ENCODE measurements at places on chromosomes 2 and 18. TPM values are rescaled to one million over a fixed set of nuclear protein-coding genes. Genes with fewer than 3 reads are reported as not detected.

GRCh38 chr18:6865251-6865650, 135.7 kb downstream of the ARHGAP28 start:
- H3K4me3 ChIP-seq = no peak overlapping the region
- H3K4me1 ChIP-seq = no peaks in the 10 kb centered on the region
- no peaks in the 10 kb centered on the region for H3K36me3 ChIP-seq
- no peak overlapping the region for H3K27ac ChIP-seq

Gene NETO1
- not detected for total RNA-seq

- no peak overlapping the region for H3K4me3 ChIP-seq
- H3K36me3 ChIP-seq = no peaks in the 10 kb centered on the region
- DNase-seq = no peak
- no peak overlapping the region for H3K27ac ChIP-seq
- no peaks in the 10 kb centered on the region for H3K27me3 ChIP-seq
Measured at GRCh38 chr18:8424917-8425725, 184.1 kb upstream of the RAB12 start.

Gene GPD2
- total RNA-seq = 13.7 TPM

Gene UNC50
- total RNA-seq = 38.2 TPM

DNA sequence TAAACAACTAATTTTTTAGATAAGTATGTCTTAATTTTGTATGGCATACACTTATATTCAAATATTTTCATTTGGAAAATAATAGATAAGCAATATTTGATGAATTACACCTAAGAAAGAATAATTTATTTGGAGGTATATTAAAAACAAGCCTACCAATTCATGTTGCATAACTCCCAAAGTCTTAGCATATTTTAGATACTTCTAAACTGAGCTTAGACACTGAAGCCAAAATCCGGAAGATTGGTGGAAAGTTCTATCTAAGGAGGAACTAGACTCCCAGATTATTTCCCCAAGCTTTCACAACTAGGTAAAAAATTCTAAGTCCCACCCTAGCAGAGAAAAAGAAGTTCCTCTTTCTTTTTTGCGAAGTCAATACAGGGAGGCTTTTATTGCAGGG, 221.0 kb upstream of the MMADHC start:
- H3K27me3 ChIP-seq = no peaks in the 10 kb centered on the region
- no peak overlapping the region for H3K27ac ChIP-seq
- no peaks in the 10 kb centered on the region for H3K36me3 ChIP-seq
- H3K4me1 ChIP-seq = peaks cover 9% of the 10 kb centered on the region
- H3K4me3 ChIP-seq = no peak overlapping the region

GRCh38 chr2:119846021-119846420, 86.3 kb downstream of the PTPN4 start:
- H3K27ac ChIP-seq = no peak overlapping the region
- no peak overlapping the region for H3K4me3 ChIP-seq
- DNase-seq = no peak
- H3K27me3 ChIP-seq = no peaks in the 10 kb centered on the region

GRCh38 chr2:15720561-15721307, 129.1 kb downstream of the DDX1 start:
- H3K4me3 ChIP-seq = no peak overlapping the region
- no peaks in the 10 kb centered on the region for H3K36me3 ChIP-seq
- no peak overlapping the region for H3K27ac ChIP-seq
- no peaks in the 10 kb centered on the region for H3K27me3 ChIP-seq
- no peaks in the 10 kb centered on the region for H3K4me1 ChIP-seq

DNA sequence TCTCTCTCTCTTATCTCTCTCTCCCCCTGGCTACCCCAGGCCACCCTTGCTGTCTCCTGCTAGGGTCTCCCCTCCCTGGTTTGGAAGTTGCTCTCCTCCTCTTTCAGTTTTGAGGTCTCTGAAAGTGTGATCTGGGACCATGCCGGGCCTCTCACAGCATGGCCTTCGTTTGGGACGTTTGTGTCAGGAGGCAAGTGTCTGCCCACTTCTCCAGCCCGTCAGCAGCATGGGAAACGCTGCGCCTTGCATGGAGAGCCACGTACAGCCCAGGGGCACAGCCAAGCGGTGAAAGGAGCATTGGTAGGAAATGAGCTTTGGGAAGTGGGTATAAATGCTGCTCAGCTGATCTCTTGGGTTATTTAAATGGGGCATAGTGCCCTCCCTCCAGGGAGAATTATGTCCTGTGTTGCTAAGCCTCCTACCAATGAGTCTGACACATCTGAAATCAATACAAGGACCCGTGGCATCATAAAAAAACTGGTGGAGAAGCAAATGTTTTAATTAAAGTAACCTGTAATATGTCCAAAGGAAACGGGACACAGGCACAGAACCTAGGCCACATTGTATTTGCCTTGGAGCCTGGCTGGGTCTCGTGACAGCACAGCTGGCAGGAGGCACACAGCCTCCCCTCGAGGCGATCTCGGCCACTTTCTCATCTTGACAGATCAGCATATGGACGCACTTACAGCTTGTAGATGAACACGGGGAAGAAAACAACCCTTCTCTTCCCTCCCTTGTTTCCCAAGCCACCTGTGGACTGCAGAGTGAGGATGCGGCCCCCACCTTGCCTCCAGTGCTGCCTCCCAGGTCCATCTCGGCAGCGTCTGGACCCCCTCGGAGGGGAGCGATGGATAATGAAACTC, 72.7 kb downstream of the SH3RF3 start:
- H3K27me3 ChIP-seq = no peaks in the 10 kb centered on the region
- no peaks in the 10 kb centered on the region for H3K36me3 ChIP-seq
- peaks cover 13% of the 10 kb centered on the region for H3K4me1 ChIP-seq
- peak overlapping the region; percentile 75 for H3K27ac ChIP-seq
- H3K4me3 ChIP-seq = peak overlapping the region; percentile 47

Gene ARHGEF4
- total RNA-seq = 2.8 TPM

- DNase-seq = no peak
- H3K27ac ChIP-seq = no peak overlapping the region
- no peaks in the 10 kb centered on the region for H3K27me3 ChIP-seq
- H3K36me3 ChIP-seq = no peaks in the 10 kb centered on the region
- no peak overlapping the region for H3K4me3 ChIP-seq
Measured at GRCh38 chr2:161384864-161385263, 31.2 kb upstream of the TBR1 start.

DNA sequence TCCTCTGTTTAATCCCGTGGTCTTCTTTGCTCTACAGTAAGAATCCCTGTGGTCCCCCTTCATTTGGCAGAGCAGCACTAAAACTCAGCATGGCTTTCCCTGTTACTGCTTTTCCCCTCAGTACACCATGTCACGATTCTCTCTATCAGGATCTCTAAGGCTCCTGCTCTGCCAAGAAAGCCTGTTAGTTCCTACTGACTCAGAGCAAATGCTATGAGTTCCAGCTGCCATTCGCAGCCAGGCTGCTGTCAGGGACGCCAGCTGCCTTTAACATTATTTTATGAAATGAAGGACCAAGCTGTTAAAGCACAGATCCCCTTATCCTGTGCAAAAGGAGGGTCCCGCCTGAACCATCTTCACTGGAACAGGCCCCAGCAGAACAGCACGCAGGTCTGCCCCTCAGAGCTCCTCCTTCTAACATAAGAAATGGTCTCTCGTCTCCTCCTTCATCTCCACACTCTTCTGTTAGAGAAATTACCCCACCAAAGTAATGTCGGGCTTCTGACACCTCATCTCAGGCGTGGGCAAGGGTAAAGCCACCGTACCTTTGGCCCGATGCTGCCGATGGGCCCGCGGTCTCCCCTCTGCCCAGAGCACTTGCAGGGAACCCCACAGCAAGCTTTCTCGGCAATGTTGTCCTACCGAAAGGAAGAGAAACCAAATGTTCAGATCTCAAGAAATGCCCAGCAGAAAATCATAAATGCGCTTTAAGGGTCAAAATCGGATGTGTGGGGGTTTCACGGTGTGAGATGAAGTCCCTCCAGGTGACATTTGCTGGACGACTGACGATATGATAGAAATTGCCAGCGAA, 52.6 kb downstream of the COL6A3 start:
- H3K4me1 ChIP-seq = no peaks in the 10 kb centered on the region
- no peaks in the 10 kb centered on the region for H3K27me3 ChIP-seq
- peaks cover 44% of the 10 kb centered on the region for H3K36me3 ChIP-seq
- no peak overlapping the region for H3K27ac ChIP-seq
- H3K4me3 ChIP-seq = no peak overlapping the region

DNA sequence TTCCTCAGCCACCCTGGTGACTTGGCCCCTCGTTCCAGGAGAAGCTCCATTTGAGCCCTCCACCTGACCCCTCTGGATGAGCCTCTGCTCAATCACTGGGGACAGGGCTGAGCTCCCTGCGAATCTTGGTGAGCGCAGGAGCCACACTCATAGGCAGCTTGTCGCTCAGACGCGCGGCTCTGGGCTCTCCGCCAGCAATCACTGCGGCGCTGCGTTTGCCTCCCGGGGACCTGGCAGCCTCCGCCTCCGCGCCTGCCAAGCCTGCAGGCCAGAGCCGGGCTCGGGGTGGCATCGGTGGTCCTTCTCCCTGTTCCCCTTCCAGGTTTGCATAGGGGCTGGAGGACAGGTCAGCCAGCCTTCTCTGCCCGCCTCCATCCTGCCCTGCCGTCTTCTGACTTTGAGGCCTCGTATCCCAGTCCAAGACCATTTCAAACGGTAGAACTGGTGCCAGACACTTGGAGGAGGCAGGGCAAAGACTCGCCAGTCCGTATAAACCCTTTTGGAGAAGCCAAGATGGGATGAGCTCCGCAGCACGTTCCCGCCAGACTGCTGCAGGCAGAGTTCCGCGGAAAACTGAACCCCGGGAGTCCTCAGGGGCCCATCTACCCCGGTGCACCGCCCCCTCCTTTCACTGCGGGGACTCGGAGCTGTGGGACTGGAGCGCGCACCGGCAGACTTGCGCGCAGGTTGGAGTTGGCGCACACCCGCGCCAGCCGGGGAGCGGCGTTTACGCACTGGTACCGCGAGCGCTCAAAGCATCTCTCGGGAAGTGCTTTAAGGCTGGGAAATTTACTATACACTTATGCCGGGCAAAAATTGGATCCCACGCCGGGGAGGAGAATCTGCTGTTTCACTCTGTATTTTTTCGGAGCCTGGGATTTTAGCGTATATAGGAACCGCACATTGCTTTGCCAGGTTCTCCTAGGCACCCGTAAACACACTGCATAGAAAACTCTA, 1.1 kb upstream of the TACR1 start:
- no peaks in the 10 kb centered on the region for H3K27me3 ChIP-seq
- H3K4me3 ChIP-seq = peak overlapping the region; percentile 66
- DNase-seq = no peak
- H3K4me1 ChIP-seq = peaks cover 23% of the 10 kb centered on the region
- no peaks in the 10 kb centered on the region for H3K36me3 ChIP-seq

Gene KANSL1L
- total RNA-seq = 77.2 TPM

DNA sequence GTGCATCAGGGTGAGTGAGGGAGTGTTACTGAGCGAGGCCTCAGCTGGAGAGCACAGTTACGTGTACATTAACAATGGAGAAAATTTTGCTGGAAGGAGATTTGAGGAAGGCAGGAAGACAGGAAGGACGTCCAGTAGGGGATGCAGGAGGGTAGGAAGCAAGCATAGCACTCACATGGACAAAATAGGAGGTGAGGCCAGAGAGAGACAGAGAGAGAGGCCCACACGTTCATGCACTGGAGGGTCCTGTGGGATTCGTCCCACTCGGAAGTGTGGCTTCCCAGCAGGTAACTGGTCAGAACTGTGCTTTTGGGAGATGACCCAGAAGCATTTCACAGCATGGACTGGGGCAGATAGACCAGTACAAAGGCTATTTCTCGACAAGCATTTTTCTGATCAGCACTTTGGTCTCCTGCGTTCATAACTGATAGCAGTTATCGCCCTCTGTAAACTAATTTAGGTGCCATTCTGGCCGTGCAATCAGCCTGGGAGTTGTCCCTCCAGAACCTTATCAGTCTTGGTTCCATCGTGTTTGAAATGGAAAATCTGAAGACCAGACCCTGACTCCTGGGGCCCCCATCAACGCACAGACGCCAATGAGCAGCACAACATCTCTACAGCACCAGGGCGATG, 5.7 kb downstream of the LCT start:
- H3K36me3 ChIP-seq = no peaks in the 10 kb centered on the region
- H3K27ac ChIP-seq = no peak overlapping the region
- no peak for DNase-seq
- H3K27me3 ChIP-seq = no peaks in the 10 kb centered on the region
- no peaks in the 10 kb centered on the region for H3K4me1 ChIP-seq

DNA sequence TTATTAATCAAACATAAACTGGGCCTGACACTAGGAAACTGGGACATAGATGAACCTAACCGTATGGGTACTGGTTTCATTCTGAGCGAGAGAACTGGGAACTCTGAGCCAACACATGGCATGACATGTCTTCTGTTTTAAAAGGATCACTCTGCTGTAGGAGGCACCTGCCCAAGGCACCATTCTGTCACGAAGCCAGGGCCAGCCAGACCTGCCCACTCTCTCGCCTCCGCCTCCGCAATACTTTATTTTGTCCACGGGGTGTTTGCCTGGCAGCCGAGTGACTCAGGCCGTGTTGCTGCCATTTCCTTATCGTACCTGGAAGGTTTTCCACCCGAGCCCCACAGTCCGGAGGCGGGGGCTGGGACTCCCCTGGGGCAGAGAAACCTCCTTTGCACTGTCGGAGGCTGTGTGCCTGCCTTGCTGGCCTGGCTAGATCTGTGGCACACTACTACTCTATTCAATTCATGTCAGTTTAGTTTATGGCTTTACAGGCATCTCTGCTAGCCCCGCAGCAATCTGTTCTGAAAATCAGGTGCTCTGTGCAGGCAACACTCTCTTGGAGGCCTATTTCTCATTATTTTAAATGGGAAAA, 120.4 kb upstream of the ACKR3 start:
- no peak overlapping the region for H3K27ac ChIP-seq
- H3K27me3 ChIP-seq = no peaks in the 10 kb centered on the region
- no peaks in the 10 kb centered on the region for H3K36me3 ChIP-seq
- no peak for DNase-seq

GRCh38 chr18:27605107-27605834, 420.2 kb upstream of the CHST9 start:
- H3K27me3 ChIP-seq = no peaks in the 10 kb centered on the region
- DNase-seq = no peak
- no peak overlapping the region for H3K4me3 ChIP-seq
- H3K4me1 ChIP-seq = no peaks in the 10 kb centered on the region

Measured in thoracic aorta (tissue), 2 donors.